Foreskin keratinocyte (primary cell): ENCODE measurements at places on chromosomes 6 and 20. TPM values are rescaled to one million over a fixed set of nuclear protein-coding genes. Genes with fewer than 3 reads are reported as not detected.
A peak's percentile ranks its signal among the peaks of the same experiment; 100 is the strongest.

GRCh38 chr20:54619181-54619580 is 143.8 kb downstream of the DOK5 start:
- no peak for DNase-seq

- no peak for DNase-seq
Measured at GRCh38 chr6:168051648-168052047, 27.4 kb downstream of the FRMD1 start.

- DNase-seq = no peak
Measured at GRCh38 chr6:139369568-139370282, 4.7 kb downstream of the CITED2 start.

- no peak for DNase-seq
Measured at GRCh38 chr6:137957471-137957870, 90.4 kb downstream of the TNFAIP3 start.

DNA sequence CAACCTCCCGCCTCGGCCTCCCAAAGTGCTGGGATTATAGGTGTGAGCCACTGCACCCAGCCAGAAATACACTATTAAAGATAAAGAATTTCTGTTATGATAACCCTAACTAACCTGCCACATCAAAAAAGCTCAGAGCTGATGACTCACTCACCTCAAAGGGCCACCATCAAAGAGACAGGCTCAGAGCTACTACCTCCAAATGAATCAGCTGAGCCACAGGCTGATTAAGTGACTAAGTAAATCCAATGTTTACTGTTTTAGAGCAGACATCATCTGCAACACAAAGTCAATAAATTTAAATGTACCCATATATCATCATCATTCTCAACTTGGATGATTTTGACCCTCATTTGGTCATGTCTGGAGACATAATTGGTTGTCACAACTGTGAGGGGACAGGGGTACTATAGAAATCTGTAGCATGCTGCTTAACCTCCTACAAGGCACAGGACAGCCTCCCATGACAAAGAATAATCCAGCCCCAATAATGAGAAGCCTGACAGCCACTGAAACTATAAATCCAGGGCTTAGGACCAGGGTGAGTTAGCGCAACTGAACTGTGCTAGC is 106.5 kb downstream of the ATP9A start:
- DNase-seq = peak; percentile 52

DNA sequence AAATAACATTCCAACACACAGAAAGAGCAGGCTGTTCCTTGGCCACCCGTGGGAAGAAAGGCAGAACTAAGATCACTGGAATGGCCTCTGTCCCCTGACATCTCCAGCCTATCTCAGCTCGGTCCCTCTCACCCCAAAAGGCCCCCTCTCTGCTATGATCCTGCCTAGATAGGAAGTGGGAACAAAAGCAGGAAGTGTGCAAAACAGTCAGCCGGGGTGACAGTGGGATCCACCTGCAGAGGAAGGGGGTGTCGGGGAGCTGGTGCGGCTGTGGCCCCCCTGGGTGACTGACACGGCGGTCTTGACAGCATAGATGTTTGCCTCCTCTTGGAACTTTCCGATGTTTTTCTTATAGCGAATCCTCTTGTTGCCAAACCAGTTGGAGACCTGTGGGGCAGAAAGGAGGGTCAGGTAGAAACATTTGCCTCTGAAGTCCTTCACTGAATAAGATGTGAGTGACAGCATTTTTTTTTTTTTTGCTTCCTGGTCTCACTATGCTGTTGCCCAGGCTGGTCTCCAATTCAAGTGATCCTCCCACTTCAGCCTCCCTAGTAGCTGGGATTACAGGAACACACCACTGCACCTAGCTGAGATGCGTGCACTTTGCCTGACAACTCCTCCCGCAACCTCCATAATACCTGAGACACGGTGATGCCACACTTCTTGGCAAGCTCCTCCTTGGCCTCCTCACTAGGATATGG is 2.8 kb downstream of the PBX2 start:
- DNase-seq = no peak

- no peak for DNase-seq
Measured at GRCh38 chr6:80165819-80166218, 59.3 kb downstream of the BCKDHB start.

DNA sequence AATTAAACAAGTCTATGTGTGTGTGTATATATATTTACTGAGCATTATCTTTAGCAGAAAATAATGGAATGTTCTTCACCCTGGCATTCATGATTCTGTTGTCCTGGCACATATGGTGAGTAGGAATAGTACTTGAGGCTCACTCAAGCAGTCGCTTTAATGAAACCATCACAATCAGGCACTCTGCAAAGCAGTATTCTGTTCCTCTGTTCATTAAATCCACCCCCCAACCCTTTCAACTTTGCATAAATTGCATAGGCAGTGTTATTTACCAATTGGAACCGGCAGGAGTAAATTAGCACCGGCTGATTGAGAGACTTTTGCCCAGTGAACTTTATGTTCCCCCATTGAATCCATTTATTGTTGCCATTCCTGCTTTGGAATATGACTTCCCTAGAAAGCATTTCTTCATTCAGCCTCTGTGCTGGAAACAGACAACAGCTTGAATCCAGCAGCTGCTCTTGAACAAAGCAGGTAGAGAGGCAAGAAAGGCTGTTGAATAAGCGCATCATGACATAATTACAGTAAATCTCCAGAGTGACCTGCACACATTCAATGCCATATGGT is 268.0 kb upstream of the RNF217 start:
- DNase-seq = no peak

DNA sequence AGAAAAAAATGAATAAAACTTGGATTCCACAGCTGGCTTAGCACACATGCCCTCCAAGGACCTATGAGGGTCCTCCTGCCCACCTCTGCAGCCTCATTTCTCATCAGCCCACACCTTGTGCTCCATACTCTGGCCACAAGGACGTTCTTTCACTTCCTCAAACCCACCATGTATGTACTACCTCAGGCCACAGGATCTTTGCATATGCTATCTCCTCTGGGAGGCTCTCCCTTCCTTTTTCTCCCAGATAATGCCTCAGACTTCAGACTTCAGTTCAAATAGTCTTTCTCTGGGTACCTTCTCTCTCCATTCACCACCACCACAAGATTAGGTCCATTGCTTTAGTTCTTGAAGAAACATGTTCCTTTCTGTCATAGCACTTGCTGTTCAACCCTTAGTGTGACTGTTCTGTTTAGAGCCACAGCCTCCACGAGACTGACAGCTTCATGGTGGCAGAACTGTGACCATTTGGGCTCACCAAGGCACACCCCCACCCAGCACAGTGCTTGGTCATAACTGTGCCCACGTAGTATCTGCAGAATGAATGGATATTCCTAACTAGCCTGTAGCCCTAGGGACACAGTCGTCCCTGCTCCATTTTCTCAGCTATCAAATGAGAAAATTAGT is 146.7 kb upstream of the LRFN2 start:
- DNase-seq = no peak

- no peak for DNase-seq
Measured at GRCh38 chr6:37784585-37784967, 35.0 kb upstream of the ZFAND3 start.

DNA sequence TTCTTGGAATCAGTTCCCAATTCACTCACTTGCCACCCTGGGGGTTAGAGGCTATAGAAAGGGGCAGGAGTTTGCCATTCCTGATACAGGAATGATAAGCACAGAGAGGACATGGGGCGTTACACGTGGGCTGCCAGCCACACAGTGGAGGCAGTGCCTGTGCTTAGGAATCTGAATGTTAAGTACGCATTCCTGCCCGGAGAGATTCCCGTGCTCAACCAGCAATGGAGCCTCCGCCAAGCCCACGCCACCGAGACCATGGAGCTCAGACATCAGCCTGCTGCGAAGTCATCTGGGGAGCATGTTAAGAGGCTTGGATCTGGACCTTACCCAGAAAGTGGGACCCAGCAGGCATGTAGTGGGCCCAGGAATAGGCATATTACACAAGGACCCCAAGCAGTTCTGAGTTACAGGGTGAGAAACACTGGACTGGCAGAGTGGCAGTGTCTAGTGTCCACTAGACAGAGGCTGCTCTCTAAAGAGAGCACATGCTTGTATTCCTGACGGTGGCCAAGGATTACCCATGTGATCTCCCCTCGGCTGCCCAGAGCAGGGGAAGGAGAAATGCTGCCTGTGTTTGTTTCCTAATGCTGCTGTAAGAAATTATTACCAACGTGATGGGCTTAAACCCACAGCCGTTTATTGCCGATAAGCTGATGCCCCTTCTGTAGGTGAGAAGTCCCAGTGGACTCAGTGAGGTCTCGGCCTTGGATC is 138.2 kb downstream of the BMP7 start:
- DNase-seq = no peak

DNA sequence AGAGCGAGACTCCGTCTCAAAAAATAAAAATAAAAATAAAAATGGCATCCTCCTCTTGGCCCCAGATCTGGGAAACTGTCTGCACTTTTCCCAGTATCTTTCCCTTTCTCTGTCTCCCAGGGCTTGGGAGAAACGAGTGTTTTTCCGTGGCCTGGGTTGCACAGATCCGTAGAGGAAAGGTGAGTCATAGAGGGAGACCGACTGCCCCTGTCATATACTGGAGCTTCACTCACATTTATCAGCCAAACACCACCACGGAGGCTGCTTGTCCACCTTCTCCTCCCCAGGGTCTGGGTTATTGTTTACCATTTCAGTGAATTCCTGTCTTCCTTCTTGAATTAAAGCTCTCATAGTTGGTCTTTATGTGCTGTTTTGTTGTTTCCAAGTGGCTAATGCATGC is 31.9 kb upstream of the EIF2S2 start:
- DNase-seq = no peak

DNA sequence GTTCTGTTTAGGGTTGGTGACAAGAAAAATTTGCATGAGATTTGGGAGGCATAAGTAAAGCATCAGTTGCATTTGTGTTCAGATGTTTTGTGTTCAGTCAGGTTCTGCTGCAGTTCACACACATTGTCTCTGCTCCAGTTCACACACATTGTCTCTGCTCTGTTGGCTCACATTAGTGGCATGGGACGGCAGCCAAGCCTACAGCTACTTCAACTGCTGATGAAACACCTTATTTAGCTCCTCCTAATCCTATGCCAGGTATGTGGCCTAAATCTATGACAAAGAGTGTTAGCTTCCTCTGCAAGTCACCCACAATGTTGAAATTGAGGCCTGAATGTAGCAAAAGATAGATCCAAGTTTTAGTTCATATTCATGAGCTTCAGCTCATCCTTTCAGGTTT is 278.1 kb upstream of the SYNCRIP start:
- no peak for DNase-seq

GRCh38 chr20:45933266-45934045 is 1.0 kb upstream of the PCIF1 start:
- DNase-seq = peak; percentile 76

DNA sequence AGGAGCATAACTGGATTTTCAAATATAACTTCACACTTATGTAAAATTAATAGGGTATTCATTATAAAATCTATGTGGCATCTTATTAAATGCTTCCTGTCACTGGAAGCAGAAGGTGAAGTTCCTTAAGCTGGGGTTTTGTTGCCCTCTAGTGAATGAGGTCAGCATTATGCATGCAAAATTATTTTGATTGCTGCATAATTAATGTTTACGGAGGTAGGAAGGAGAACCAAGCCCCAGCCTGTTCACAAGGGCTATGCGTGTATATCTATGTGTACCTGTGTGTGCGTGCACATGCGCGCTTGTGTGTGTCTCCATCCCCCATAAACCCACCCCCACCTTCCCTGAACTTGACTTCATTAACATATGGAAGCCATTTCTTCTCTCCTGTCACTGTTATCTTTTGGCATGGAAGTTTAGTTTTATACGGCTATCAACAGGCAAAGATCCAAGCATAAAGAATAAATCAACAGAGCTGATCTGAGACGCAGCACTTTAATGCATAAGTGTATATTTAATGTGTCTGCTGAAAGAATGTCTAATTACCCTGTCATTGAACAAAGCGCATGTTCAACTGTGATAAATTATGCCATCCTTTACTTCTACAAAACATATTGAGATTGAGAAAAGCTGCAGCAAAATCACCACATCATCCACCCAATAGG is 90.2 kb upstream of the CDH4 start:
- no peak for DNase-seq

GRCh38 chr20:48463916-48464315 is 363.9 kb downstream of the PREX1 start:
- DNase-seq = peak; percentile 2

DNA sequence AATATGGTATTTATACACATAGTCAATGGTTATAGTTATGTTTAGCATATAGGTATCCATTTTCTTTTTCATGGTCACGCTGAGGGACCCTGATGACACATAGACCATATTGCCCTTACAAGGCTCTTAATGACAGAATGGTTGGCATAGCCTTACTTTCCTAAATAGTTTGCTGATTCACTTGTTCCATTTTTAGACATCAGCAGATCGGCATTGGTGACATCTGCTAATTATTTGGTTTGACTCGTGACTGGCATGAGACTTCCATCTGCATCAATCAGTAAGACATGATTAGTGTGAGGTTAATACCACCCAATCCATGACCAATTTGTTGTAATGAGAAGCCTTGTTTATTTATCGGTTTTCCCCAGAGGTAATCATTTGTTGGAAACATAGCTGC is 309.7 kb downstream of the ALDH8A1 start:
- DNase-seq = no peak

- DNase-seq = no peak
Measured at GRCh38 chr6:135449246-135449645, 48.3 kb downstream of the AHI1 start.

DNA sequence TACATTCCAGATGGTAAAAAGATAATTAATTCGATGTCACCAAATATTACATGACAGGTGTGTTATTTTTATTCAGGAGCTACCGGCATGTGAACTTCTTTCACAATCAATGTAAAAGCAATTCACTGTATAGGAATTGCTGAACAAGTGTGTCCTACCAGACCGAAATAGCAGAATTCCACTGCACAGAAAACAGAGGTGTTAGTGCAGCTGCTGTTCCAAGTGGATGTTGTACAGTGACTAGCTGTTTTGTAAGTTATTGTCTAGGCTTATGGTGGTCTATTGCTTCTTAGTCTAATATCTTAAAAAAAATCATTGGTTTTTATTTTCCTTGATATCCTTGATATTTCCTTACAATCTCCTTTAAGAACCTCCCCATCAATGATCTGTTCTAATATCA is 107.4 kb downstream of the COL19A1 start:
- no peak for DNase-seq

DNA sequence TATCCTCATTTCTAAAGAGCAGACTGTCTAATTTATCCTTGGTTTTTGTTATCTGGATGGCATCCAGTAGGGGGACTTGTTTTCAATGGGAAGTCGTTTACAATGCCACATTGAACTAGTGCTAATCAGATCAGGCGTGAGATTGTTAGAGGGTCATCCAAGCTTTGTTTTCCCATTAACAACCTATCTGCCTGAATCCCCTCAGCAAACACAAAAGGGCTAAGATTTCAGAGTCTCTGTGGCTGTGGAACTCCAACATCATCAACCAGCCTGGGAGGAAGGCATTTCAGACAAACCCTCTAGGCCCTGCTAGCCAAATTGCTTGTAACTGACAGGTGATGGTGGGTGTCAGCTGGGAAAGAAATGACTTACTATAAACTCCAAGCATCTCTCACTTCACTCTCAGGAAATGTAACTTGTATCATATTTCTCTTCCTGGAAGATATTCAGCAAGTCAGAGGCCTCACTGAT is 47.7 kb downstream of the COL19A1 start:
- no peak for DNase-seq

Gene ARMC12
- 0.14 and 0.27 TPM in 2 replicates for total RNA-seq

Gene QRSL1
- 13.7 and 14.7 TPM in 2 replicates for total RNA-seq

Gene REV3L
- total RNA-seq = 10.6 and 14.1 TPM in 2 replicates

Gene PRDM13
- total RNA-seq = not detected in 2 replicates

Gene CASP8AP2
- 16.1 and 17.8 TPM in 2 replicates for total RNA-seq

Gene PPP1R16B
- total RNA-seq = not detected in 2 replicates

Gene EFCAB8
- total RNA-seq = not detected in 2 replicates

Gene DNAJC5
- 71.1 and 74.0 TPM in 2 replicates for total RNA-seq
